ENCODE measurements at places on chromosomes 2 and 18. TPM values are rescaled to one million over a fixed set of nuclear protein-coding genes. Genes with fewer than 3 reads are reported as not detected.
A peak's percentile ranks its signal among the peaks of the same experiment; 100 is the strongest.

- DNase-seq = no peak
Observed at GRCh38 chr2:163187995-163188655, 349.6 kb upstream of the KCNH7 start.

- no peak for DNase-seq
Observed at GRCh38 chr2:150624001-150624401, 136.5 kb upstream of the RND3 start.

DNA sequence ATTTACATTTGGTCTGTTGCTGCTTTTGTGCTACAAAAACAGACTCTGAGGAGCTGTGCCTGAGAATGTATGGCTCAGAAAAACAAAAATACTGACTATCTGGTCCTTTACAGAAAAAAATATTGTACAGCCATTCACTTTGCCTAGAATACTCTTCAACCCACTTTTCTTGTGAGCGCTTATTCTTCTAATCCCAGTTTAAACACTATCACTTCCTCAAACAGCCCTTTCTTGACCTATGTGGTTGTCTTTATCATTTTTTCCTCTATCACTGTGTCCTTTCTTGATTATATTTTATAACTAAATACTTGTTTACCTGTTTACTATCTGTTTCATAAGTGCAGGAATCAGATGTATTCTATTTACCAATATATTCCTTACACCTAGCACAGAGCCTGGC, 33.5 kb downstream of the CUL3 start:
- DNase-seq = no peak

- DNase-seq = peak; percentile 21
Observed at GRCh38 chr2:145431181-145431951, 911.4 kb upstream of the ZEB2 start.

The HOXD12 gene
- not detected for total RNA-seq

Measured in mucosa of gallbladder (tissue), 1 donor.